ENCODE measurements at places on chromosomes 5 and 9. TPM values are rescaled to one million over a fixed set of nuclear protein-coding genes. Genes with fewer than 3 reads are reported as not detected.

Gene SHISAL2B
- 2.1 TPM for total RNA-seq

Gene SLC1A3
- 0.87 TPM for total RNA-seq

- H3K4me1 ChIP-seq, result no peaks in the 10 kb centered on the region
- no peak overlapping the region for H3K27ac ChIP-seq
- H3K4me3 ChIP-seq, result no peak overlapping the region
- DNase-seq, result no peak
- no peaks in the 10 kb centered on the region for H3K27me3 ChIP-seq
These were observed 4.8 kb downstream of the TTF1 start for GRCh38 chr9:132401824-132402223.

Gene ASPN
- 1.4 TPM for total RNA-seq

DNA sequence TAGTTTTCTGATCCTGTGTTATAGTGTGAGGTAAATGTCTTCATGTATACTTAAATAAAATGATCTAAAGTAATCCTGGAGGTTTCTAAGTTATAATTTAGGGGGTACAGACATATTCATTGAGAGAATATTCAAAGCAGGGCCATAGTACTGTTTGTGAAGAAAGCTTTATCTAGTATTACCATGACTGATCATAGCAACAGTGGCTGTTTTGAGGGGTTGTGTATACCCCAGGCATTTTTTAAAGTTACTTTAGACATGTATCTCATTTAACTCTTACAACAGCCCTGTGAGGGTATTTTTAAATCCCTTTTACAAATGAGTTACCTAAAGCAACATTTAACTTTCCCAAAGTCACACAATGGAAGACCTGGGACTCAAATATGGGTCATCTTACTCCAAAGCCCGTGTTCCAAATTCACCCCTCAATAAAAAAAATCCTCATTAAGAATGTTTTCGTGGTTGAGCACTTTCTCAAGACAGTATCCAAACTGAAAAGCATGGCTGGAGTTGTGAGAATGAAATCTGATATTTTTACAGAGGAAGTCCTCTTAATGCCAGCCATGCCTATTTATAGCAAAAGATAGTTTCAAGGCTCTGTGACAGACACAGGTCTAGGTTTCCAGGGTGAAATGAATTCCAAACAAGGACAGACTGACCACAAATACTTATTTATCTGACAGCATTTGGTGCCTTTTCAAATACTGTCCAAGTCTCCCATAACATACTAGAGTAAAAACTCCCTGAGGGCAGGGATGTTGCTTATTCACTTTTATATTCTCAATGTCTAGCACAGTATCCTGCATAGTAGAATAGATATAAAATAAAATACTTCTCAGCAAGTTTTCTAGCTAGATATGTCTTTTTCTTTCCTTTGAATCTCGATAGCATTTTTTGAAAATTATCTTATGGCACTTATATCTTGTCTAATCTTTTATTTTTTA lies 10.4 kb downstream of the STOM start:
- no peak overlapping the region for H3K4me3 ChIP-seq
- H3K27me3 ChIP-seq, result no peaks in the 10 kb centered on the region
- H3K36me3 ChIP-seq, result no peaks in the 10 kb centered on the region

Measured in pancreas (tissue), 10 donors.